Esophagus muscularis mucosa (tissue), 4 donors: ENCODE measurements at places on chromosomes 2 and 18. TPM values are rescaled to one million over a fixed set of nuclear protein-coding genes. Genes with fewer than 3 reads are reported as not detected.

The UBE2F gene
- 74.7 TPM for total RNA-seq

The FHL2 gene
- 85.0 TPM for total RNA-seq

The ANKRD30B gene
- not detected for total RNA-seq

The SPOPL gene
- total RNA-seq = 40.6 TPM

The RBM43 gene
- 5.3 TPM for total RNA-seq

The RAB12 gene
- total RNA-seq = 66.8 TPM

DNA sequence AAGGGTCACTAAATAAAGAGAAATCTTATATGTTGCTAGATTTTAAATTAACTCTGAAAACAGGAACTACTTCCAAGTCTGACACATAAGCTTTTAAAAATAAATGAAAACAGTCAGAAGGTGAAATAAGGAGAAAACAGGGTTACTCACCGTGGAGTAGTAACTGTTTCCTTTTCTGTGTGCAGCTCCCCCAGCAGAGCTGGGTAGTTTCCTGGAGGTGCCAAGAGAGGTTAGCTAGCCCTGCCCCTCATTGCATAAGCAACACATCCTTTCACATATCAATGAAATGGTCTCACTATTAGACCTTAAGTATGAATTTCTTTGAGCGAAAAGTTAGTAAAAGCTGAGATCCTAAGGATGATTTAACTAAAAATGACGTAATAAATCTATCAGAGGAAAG is 54.0 kb upstream of the GPR75 start:
- no peak for DNase-seq

- no peak for DNase-seq
Observed at GRCh38 chr2:217890445-217890844, 112.3 kb downstream of the TNS1 start.

GRCh38 chr2:220300806-220301205 is 673.4 kb downstream of the SLC4A3 start:
- DNase-seq = peak; percentile 55

- no peak for DNase-seq
Observed at GRCh38 chr2:150001788-150002187, 414.2 kb upstream of the MMADHC start.

DNA sequence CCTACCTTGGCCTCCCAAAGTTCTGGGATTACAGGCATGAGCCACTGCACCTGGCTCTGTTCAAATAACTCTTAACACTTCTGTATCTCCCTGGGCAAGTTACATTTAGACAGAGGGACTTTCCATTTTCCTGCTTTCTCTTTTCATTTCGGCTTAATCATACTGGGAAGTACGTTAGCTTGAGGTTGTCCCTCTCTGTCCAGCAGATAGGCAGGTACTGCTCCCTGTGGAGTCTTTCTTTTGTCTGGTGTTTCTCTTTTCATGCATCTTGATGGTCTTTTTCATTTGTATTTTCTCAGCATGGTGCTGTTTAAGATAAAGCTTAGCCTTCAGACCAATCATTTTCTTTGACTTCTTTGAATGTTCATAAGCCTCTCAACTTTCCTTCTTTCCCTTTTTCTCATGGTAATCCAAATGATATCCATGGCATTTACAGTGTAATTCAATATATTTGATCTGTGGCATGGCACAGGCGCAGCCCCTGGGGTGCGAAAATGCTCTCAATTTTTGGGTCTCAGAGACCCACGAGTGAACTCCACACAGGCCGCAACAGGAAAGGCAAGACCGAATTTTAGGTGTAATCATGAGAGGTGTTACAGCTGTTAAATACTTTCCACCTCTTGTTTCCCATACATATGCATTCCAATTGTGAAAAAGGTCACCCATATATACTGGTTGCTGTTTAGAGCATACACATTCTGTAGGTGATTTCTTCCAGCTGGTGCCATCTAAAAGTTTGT is 99.9 kb upstream of the MYO3B start:
- no peak for DNase-seq

- DNase-seq = no peak
Observed at GRCh38 chr2:97740590-97741182, 27.3 kb downstream of the ZAP70 start.
